Motor neuron (in vitro differentiated cells): ENCODE measurements at places on chromosomes 5 and 9.

- ATAC-seq: no peak
Measured at GRCh38 chr5:68216245-68217046, 890 bp downstream of the PIK3R1 start.

DNA sequence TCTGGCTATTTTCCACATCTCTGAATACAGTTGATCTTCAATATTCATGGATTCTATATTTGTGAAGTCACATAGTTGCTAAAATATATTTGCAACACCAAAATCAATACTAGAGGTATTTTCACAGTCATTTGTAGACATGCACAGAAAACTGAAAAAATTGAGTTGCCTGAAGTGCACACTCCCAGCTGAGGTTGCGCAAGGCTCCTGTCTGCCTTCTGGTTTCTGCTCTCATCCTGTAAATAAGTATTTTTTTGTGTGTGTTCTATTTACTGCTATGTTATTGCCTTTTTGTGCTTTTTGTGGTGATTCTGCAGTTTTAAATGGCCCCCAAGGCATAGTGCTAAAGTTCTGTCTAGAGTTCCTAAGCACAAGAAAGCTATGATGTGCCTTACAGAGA lies 371.1 kb upstream of the GRAMD2B start:
- no peak for ATAC-seq

- peak; percentile 51 for ATAC-seq
Measured at GRCh38 chr5:131281133-131281867, 17.4 kb downstream of the CDC42SE2 start.

DNA sequence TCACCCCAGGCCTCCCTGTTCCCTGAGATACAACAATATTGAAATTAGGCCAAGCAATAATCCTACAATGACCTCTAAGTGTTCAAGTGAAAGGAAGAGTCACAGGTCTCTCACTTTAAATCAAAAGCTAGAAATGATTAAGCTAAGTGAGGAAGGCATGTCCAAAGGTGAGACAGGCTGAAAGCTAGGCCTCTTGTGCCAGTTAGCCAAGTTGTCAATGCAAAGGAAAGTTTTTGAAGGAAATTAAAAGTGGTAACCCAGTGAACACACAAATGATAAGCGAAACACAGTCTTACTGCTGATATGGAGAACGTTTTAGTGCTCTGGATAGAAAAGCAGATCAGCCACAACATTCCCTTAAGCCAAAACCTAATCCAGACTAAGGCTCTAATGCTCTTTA lies 39.8 kb downstream of the PTAR1 start:
- ATAC-seq: no peak

- no peak for ATAC-seq
Measured at GRCh38 chr9:70160686-70161600, 97.8 kb upstream of the SMC5 start.

DNA sequence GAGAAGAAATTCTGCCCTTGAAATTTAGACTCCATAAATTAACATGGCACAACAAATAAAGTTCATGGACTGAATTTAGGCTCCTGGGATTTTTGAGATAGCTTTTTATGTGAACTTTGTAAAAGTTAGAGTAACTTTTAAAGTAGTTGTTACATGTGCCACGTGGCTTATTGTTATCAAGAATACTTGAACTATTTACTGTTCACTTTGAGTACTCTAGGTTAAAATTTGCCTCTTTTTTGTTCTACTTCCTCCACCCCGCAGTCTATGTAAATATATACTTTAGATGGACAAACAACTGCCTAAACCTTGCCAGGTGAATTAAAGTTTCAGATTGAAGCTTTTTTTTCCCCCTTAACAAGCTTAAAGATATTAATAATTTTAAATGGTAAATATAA lies 457.9 kb downstream of the RAB3C start:
- no peak for ATAC-seq

GRCh38 chr9:111938427-111938800 lies 41.8 kb downstream of the UGCG start:
- no peak for ATAC-seq

DNA sequence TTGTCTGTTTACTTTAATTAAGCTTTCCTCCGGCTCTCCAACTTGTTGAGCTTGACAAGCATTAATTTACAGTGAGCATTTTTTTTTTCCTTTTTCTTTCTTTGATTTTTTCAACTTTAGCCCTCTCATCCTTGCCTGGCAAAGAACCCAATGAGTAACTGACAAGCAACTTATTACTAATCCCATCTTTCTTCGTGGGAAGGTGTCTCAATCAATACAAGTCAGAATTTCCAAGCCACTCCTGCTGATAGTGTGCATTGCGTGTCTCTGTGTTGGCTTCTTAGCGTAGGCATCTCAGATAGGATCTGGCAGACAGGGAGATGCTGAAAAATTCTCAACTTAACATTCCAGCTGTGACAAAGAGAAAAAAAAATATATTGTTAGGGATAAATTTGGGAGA lies 527.7 kb upstream of the WWC1 start:
- ATAC-seq: no peak

- ATAC-seq: peak; percentile 51
Measured at GRCh38 chr5:68315679-68316271, 100.2 kb downstream of the PIK3R1 start.

GRCh38 chr9:135134268-135135022 lies 47.0 kb downstream of the OLFM1 start:
- peak; percentile 56 for ATAC-seq

- no peak for ATAC-seq
Measured at GRCh38 chr9:126953041-126953809, 38.6 kb downstream of the RALGPS1 start.

DNA sequence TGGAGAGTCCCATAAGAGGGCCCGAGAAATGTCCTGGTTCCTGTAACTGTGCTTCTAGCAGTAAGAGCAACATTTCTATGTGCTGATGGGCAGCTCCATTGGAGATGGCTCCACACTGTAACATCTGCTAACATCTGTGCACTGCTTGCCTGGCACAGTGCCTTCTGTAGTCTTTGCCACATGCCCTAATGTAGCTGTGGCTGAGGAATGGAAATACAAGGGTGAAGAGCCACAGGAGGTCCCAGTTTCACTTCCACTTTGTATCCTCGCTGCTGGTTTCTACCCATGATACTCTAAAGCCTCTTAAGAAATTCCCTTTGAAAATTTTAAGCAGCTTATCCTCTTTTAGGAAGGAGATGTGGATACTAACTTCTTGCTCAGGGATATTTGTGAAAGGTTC lies 97.4 kb downstream of the HOMER1 start:
- no peak for ATAC-seq
